Left hindlimb (tissue), 1 donor: ENCODE measurements at places on chromosomes 7 and 10.

- no peak for DNase-seq
Observed at GRCh38 chr10:11516431-11516746, 95.1 kb downstream of the USP6NL start.

DNA sequence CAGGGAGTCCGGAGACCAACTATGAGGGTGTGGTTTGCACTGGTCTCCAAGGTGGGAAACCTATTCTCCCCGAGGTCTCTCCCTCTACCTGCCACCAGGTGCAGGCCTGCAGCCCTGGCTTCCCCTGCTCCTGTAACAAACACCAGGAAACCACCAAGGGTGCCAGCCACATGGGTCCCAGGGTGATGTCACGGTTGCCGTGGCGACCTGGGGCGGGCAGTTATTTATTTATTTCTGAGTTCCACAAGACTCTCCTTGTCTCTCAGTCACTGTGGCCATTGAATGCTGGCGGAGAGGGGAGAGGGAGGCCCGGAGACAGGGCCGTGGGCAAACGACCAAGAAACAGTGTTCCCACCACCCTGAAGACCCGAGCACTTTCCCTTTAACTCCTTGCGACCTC is 27.0 kb downstream of the MMD2 start:
- DNase-seq, result peak; percentile 76

DNA sequence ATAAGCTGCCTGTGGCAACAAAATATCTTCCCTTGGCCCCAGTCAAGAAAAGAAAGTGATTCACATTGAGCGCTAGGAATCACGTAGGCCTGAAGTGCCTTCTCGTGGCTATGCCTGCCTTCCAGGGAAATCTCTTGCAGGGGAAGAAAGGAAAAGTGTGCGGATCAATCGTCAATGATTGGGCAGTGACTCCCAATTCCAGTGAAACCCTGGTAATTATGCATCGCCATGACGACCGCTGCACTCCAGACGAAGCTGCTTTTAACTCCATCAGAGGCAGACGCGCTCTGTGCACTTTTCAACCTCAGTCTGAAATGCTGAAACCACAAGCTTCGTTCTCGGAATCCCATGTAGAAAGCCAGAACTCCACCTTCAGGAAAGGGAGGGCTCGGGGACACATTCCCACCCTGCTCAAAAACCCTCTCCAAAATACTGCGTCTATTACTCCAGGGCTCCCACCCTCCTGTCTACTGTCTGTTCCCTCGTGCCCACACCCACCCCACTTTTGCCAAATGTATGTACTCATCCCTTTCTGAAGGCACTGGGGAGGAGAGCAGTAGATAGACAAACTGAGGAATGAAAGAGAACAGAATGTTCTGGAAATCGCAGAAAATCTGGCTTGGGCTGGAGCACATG is 24.2 kb upstream of the PRKAG2 start:
- peak; percentile 54 for DNase-seq

- no peak for DNase-seq
Observed at GRCh38 chr10:5719546-5719945, 34.9 kb downstream of the TASOR2 start.

- DNase-seq, result no peak
Observed at GRCh38 chr7:66837007-66837406, 84.0 kb upstream of the TMEM248 start.

GRCh38 chr7:99308461-99309074 is 17.1 kb upstream of the ARPC1A start:
- DNase-seq, result no peak

- DNase-seq, result no peak
Observed at GRCh38 chr7:140005341-140005740, 57.4 kb downstream of the PARP12 start.

DNA sequence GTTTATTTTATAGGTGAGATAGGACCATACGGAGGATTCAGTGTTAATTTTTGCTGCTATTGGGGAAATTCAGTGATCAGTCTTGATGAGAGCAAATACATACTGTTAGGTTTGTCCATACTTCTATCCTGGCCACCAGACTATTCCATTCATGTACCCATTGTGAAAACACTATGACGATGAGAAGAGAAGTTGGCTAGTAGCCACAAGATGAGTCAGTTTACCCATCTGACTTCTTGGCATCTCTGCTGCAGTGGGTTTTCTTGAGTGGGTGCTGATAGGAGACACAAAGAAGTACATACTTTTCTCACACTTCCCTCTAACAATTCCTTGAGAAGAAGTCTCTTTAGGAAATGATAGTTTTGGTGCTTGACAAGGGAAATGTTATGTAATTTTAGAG is 133.1 kb downstream of the TFPI2 start:
- no peak for DNase-seq

- no peak for DNase-seq
Observed at GRCh38 chr10:13056456-13057077, 43.4 kb upstream of the OPTN start.

DNA sequence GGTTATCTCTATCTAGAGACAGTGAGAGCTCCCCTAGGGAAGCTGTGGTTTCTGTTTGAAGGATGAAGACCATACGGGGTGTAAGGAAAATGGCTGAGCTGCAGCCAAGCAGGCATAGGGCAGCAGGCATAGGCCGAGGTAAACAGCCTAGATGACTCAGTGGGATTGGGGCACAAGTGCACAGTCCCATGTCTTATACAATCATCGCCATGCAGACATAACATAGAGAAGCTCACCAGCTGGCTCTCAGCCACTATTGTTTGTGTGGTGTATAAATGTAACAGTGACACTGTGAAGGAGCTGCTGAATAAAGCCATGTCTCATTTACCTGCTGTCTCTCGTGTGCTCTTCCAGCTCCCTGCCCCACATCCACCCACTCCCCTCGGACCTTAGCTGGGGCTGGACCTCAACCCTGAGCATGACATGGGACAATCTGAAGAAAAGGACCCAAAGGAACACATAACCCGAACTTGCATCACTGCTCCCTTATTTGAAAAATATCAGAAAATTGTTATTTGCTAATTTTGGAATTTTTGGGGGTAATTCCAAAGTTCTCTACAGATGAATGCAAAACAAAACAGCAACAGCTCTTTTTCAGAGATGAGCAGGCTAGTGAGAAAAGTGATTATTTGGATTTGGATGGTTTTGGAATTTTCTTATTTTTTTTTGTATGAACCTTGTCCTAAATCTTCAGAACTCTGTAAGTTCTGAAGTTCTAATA is 582.7 kb downstream of the REEP3 start:
- no peak for DNase-seq

DNA sequence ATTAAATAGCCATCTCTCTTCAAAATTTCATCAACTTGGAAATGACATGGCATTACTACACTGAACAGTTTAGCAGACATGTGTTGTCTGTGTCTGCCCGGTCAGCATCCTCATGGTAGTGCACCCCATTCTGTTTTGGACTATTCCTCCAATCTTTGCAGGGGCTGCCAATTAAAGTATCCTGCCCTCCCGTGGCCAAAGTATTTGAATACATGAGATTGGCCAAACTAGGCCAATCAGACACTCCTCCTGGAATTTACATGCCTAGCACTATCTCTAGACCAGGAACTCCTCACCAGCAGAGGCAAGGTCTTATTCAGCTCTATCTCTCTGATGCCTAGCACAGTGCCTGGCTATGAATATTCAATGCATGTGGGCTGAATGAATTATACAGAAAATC is 4.4 kb downstream of the SHTN1 start:
- no peak for DNase-seq

GRCh38 chr10:70803775-70804420 is 11.8 kb upstream of the SGPL1 start:
- DNase-seq, result no peak

GRCh38 chr10:74967911-74968666 is 141.7 kb downstream of the KAT6B start:
- no peak for DNase-seq

DNA sequence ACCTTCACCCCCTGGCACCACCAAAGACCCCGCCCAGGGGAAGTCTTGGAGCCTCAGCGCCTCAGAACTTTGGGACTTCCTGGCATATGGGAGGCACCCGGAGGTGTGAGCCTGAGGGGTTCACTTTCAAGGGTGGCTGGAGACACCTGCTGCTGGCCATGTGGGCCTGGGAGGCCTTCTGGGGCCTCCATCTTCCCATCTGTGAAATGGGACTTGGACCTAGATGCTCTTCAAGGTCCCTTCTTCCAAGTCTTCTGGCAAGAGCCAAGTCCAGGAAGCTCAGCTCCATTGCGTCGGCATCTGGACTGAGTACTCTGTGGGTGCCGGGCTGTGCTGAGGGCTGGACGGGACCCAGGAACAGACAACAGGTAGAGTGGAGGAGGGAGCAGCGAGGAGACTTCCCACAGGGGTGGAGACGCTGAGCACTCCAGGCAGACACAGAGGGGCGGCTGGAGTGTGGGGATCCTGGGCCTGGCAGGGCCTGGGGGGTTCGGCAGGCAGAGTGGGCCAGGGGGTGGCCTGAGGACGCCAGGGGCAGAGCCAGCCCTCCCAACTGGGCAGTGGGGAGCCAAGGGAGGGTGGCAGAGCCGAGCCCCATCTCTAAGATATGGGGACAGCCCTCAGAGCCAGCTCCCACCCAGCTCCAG is 9.3 kb upstream of the LFNG start:
- no peak for DNase-seq

DNA sequence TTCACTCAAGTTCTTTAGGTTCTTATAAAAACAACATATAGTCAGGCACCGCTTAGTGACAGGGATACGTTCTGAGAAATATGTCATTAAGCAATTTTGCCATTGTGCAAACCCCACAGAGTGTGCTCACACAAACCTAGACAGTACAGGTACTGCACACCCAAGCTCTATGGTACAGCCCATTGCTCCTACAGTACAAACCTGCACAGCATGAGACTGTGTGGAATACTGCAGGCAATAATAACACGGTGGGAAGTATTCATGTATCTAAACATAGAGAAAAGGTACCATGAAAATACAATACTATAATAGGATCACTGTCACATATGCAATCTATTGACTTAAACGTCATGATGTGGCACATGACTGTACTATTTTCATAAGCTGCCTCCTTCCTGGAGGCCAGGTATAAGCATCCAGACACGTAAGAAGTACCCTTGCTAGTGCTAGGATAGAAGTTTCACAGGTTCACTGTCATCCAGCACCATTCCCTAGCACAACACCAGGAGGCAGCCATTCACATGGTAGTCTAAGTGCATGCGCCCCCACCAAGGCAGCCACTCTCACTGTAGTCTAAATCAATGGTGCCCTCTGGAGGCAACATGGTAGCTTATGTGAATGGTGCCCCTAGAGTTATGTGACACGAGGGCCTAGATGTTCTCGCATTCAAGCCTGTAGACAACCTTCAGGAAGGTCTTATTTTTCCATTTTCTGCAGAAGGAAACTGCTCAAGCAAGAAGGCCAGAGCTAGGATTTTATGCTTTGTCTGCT is 98.5 kb downstream of the ARHGAP22 start:
- no peak for DNase-seq

DNA sequence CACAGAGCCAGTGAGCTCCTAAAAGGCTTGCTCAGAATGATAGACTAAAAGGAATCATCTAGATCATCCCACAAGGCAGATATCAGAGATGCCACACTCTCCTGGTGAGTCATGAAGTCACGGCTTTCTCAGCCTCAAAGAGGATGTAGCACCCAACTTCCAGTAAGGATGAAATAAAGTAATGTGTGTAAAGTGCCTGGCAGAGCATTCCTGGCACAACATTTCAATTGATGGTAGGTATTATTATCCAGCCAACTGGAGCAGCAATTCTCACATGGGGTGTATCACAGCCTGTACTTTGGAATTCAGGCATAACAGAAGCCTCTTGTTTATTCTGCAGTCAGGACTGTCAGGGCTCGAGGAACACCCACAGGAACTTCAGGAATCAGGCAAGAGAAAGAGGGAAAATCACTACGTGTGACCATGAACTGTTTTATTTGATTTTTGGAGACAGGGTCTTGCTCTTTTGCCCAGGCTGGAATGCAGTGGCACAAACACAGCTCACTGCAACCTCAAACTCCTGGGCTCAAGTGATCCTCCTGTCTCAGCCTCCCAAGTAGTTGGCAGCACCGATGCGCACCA is 5.3 kb upstream of the NAT16 start:
- DNase-seq, result no peak

- DNase-seq, result no peak
Observed at GRCh38 chr7:140232957-140233917, 56.5 kb upstream of the KDM7A start.

DNA sequence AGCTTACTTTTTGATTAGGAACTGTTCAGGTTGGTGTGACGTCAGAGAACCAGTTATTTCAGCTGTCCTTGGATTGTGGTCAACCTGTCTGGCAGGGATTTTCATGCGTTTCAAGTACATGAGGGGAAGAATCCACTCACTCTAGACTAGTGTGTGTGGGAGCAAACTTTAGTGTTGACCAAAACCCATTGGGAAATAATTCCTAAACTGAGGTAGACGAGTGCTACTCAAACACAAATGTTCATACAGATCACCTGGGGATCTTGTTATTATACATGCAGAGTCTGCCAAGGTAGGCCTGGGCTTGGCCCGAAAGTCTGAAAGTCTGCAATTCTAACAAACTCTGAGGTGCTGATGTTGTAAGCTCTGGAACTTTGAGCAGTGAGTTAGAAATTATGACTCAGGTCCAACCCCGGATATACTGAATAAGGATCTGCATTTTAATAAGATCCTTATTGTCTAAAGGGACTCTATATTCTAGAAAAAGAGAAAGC is 111.1 kb upstream of the CREB5 start:
- peak; percentile 51 for DNase-seq

GRCh38 chr7:518630-519483 is 789 bp downstream of the PDGFA start:
- peak; percentile 83 for DNase-seq

- no peak for DNase-seq
Observed at GRCh38 chr10:132360766-132361447, 28.9 kb downstream of the LRRC27 start.

DNA sequence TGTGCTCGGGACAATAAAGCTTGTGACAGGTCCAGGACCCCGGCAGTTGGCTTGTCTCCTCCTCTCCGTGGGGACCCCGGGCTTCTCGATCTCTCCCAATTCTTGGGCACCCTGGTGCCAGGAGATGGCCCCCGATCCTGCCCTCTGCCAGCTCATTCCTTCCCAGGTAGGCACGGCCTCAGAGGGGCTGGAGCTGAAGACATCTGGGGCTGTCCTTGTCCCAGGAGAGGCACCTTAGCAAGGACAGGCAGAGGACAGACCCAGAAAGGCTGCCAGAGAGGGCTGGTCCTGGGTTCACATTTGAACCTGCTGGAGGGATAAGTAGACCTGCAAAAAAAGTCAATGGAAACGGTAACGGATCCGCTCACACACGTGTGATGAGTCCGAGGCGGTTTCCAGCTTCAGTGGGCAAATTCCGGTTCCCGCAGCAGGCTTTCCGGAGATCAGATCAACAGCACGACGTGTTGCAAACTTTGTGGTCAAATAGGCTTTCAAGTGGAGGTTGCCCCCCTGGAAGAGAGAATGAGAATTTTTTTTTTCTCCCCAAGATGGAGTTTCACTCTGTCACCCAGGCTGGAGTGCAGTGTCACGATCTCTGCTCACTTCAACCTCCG is 47.7 kb upstream of the GTF2IRD1 start:
- no peak for DNase-seq

DNA sequence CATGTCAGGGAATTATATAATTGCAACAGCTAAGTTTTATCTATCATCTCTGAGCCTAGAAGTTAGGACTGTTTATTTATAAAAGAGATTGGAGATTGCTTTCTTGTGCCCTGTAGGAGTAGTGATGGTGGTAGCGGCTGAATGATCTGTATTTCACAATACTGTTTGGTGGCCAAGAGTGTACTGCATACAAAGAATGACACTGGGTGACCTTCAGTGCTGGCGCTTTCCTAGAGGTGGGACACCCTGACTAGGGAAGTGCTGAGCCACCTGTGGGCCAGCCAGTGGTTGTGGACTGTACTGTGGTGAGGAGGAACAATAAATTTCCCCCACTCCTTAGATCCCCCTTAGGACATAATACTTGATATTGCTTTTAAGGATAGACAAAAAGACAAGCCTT is 53.0 kb downstream of the COPG2 start:
- DNase-seq, result no peak

GRCh38 chr7:80386686-80387085 is 125.2 kb downstream of the GNAT3 start:
- no peak for DNase-seq
